ENCODE measurements at places on chromosomes 3 and 15.

GRCh38 chr3:61182662-61183061 lies 68.6 kb downstream of the FHIT start:
- DNase-seq = no peak

- no peak for DNase-seq
Measured at GRCh38 chr15:92619145-92620101, 36.2 kb downstream of the FAM174B start.

- DNase-seq = no peak
Measured at GRCh38 chr3:158451405-158452055, 119.5 kb upstream of the MLF1 start.

GRCh38 chr3:184261270-184261853 lies at the start of gene CAMK2N2:
Gene CAMK2N2, minus strand, starts transcription at chr3:184261553. Its CDS starts 268 bp downstream, at chr3:184261285.
- peak; percentile 55 for DNase-seq

- DNase-seq = no peak
Measured at GRCh38 chr3:128263946-128264345, 110.7 kb downstream of the EEFSEC start.

DNA sequence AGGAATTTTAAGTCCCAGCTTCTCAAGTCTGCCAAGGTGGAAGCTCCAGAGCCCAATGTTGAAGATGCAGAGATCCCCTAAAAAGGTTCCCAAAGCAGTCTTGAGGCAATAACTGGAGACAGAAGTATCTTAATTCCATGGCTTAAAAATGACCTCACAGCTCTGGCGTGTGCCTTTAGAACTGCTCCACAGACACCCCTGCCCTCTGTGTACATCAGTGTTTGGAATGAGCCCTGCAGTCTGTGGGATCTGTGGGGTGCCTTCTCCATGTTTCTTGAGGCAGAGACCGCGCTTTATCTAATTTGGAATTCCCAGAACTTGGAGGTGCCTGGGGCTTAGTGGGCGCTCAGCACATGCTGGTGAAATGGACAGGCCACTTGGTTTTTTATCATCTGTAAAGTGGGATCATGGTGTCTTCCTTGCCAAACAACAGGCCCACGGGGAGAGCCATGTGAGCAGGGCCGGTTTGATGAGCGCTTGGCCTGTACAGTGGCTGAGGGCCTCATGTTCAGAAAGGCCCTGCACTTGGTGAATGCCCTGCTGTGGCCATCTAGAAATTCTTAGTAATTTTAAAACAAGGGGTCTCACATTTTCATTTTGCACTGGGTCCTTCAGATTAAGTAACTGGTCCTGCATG lies 7.1 kb downstream of the ITGA11 start:
- DNase-seq = no peak

DNA sequence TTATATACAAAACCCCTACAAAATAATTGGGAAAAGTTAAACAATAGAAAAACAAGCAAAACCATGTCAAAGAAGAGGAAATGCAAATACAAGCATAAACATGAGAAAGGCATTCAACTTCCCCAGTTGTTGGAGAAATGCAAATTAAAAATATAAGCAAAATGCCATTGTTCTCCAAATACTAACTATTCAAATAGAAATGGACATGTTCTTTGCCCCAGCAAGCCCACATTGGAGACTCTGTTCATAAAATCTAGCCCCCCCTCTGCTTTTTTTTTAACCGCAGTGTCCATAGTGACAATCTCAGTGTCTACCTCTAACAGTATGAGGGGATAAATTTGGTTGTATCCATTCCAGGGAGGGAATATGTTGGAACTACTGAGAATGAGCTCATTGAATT lies 59.7 kb upstream of the LCTL start:
- no peak for DNase-seq

- no peak for DNase-seq
Measured at GRCh38 chr3:123151251-123151705, 50.5 kb upstream of the SEC22A start.

GRCh38 chr3:52472239-52473000 lies 17.0 kb downstream of the NISCH start:
- no peak for DNase-seq

- DNase-seq = no peak
Measured at GRCh38 chr3:162992741-162993140, 1496.1 kb downstream of the OTOL1 start.

- DNase-seq = no peak
Measured at GRCh38 chr3:129972301-129972700, 2.2 kb upstream of the TRH start.
